ENCODE measurements at places on chromosomes 4 and X. TPM values are rescaled to one million over a fixed set of nuclear protein-coding genes. Genes with fewer than 3 reads are reported as not detected.

Gene GAB1
- 8.9 TPM for total RNA-seq

Gene RAB41
- total RNA-seq = not detected

DNA sequence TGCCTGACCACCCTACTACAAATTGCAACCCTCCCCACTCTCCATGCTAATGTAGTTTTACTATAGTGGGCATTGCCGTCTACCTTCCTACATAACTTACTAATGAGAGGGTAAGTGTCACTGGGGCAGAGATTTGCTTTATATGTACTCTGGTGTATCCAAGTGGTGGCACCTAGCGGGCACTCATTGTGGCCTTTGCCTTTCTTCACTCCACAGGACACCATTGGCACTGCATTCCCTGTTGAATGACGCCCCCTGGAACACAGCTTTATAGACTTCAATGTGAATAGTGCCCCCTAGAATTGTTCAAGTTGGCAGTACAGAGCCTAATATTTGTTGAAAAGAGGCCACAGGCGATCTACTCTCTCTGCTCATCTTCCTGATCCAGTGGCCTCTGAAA lies 215.8 kb downstream of the MID1IP1 start:
- H3K4me1 ChIP-seq = no peaks in the 10 kb centered on the region
- H3K4me3 ChIP-seq = no peak overlapping the region
- no peak for DNase-seq

GRCh38 chr4:120843849-120844527 lies 78.5 kb downstream of the PRDM5 start:
- no peak overlapping the region for H3K27ac ChIP-seq
- H3K36me3 ChIP-seq = no peaks in the 10 kb centered on the region
- H3K27me3 ChIP-seq = no peaks in the 10 kb centered on the region
- no peak overlapping the region for H3K4me3 ChIP-seq

DNA sequence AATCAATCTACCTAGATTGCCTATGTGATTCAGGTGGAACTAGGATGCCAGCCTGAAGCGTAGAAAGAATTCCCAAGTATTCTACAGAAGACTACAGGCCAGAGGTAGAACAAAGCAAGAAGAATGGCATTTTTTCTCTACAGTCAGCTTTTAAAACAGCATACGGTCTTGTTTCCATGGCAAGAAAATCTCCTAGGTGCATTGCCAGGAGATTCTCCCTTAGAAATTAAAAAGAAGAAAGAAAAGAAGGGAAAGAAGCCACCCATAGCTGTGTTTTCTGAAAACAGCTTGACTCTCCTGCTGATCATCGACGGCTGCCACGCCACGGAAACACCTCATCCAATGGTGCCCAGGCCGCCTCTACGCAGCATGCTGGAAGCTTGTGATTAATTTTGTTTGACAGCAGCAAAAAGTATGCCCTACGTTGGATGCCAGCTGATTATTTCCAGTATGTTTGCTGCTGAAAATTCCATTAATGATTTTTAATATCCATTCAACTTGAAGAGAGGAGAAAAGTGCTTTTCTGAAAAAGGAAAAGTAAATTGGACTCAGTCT lies 24.1 kb downstream of the ANK2 start:
- H3K4me3 ChIP-seq = no peak overlapping the region
- DNase-seq = no peak
- H3K36me3 ChIP-seq = no peaks in the 10 kb centered on the region
- no peaks in the 10 kb centered on the region for H3K27me3 ChIP-seq
- H3K27ac ChIP-seq = no peak overlapping the region
- no peaks in the 10 kb centered on the region for H3K4me1 ChIP-seq

DNA sequence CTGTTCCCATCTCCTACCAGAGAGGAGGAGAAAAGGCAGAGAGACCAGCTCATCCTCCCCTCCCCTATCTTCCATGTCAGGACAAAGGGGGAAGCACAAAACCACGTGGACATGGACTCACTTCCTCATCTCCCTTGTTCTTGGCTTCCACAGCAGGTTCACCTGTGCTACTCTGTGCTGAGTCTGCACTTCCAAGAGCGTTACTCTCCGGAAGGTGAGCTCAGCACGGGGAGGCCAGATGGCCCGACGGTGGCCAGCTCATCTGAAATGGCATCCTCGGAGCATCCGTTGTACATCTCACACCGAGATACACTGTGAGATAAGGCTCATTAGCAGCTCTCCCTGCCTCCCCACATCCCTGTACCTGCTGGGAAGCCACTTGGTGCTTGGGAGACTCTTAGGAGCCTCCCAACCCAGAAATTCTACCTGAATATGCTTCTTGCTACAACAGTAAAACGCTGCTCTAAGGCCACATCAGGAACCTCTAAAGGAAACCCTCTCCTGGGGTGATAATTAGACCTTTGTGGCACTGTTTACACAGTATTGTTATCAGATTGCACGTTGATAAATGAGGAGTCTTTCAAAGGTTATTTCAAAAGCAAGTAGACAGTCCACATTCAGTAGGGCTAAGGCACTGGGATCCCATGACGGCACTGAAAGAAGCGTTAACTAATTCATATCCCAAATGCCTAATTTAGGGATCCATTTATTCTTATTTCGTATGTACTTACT lies 19.4 kb downstream of the LGI2 start:
- H3K4me1 ChIP-seq = no peaks in the 10 kb centered on the region
- H3K27me3 ChIP-seq = peaks cover 19% of the 10 kb centered on the region
- H3K4me3 ChIP-seq = no peak overlapping the region
- DNase-seq = no peak

- H3K27ac ChIP-seq = no peak overlapping the region
- H3K4me3 ChIP-seq = no peak overlapping the region
- no peak for DNase-seq
- H3K36me3 ChIP-seq = no peaks in the 10 kb centered on the region
- H3K27me3 ChIP-seq = no peaks in the 10 kb centered on the region
- H3K4me1 ChIP-seq = no peaks in the 10 kb centered on the region
Measured at GRCh38 chrX:148310426-148311165, 189.8 kb upstream of the AFF2 start.

DNA sequence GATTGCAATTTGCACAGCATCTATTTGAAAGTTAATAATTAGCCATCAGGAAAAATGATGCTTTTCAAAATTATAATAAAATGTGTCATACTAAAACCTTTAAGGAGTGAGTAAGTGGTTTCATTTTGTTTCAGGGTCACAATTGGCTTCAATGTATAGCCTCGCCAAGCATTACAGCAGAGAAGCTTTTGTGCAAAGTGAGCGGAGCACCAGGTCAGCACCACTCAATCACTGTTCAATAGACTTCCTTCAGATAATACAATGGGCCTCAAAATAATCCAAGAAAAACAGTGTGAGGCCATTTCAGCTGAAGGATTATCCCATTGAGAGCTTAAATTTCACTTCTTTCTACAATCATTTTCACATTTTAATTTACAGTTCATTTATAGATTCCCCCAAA lies 409.2 kb upstream of the SLIT2 start:
- DNase-seq = no peak
- no peaks in the 10 kb centered on the region for H3K27me3 ChIP-seq
- H3K27ac ChIP-seq = no peak overlapping the region
- no peaks in the 10 kb centered on the region for H3K4me1 ChIP-seq
- H3K36me3 ChIP-seq = no peaks in the 10 kb centered on the region

DNA sequence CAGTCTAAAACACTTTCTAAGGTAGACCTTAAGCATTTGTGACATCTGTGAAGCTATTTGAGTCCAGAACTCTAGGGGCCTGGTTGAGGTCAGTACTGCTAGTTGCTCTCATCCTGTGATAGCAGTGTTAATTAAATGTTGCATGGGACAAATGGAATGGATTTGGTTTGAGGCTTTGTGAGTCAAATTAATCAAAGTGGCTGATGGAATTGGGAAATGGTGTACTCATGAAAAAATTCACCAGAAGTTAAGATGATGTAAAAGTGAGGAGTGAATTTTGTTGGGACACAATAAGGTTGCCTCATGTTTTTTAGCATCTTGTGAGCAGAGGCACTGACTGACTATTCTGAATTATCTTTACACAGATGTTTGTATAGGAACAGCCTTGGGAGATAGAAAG lies 99.2 kb upstream of the ARSJ start:
- H3K4me1 ChIP-seq = peaks cover 8% of the 10 kb centered on the region
- no peaks in the 10 kb centered on the region for H3K27me3 ChIP-seq
- H3K4me3 ChIP-seq = no peak overlapping the region
- H3K36me3 ChIP-seq = no peaks in the 10 kb centered on the region
- DNase-seq = peak; percentile 9
- no peak overlapping the region for H3K27ac ChIP-seq

Gene NPY1R
- total RNA-seq = under 0.01 TPM

DNA sequence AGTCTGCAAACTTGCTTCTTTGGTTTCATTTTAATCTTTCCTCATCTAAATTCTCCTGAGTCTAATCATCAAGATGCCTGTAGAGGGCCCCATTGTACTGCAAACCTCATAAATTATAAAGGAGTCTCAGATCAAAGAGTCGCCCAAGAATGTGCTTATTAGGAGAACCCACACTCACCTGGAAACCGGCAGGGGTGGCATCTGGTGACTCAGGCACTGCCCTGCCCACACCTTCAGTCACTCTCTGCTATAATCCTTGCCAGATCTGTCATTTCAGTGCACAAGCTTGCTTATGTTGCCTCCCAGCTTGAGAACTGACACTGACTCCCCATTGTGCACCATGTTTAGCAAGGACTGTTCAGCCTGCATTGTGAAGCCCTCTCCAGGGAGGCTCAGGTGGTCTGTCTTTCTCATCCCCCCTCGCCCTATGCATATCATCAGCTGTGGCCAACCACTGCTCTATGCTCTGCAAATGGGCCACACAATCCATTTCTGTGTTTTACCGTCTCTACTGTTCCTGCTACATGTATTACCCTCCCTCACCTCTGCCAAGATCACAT lies 12.4 kb downstream of the EPGN start:
- DNase-seq = peak; percentile 55
- no peaks in the 10 kb centered on the region for H3K4me1 ChIP-seq
- H3K4me3 ChIP-seq = no peak overlapping the region
- peaks cover 4% of the 10 kb centered on the region for H3K27me3 ChIP-seq
- no peak overlapping the region for H3K27ac ChIP-seq

Gene ART3
- not detected for total RNA-seq

Gene MAGEA9B
- not detected for total RNA-seq

DNA sequence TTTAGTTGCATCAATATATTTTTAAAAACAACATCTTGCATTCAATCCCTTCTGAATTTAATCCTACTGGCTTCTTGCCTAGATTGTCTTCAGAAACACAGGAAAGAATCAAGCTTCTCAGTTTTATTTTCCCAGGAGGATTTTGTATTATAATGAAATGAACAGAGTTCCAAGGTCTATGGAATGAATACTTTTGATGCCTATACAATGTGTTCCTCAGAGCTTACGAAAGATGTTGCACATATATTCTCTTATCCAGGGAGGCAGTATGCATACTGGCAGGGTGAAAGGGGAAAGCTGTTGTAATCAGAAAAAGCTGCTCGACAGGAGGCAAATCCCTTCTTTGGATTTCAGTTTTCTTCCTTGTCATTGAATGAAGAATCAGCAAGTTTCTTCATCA lies 8.8 kb downstream of the TMPRSS11D start:
- H3K4me3 ChIP-seq = no peak overlapping the region
- 0 out of 2 replicates have a peak, but pooled peaks cover 2% of the 10 kb centered on the region for H3K4me1 ChIP-seq
- H3K27ac ChIP-seq = no peak overlapping the region
- H3K27me3 ChIP-seq = no peaks in the 10 kb centered on the region
- H3K36me3 ChIP-seq = no peaks in the 10 kb centered on the region
